Activated CD4-positive, CD25-positive, alpha-beta regulatory T cell treated with anti-CD3 and anti-CD28 coated beads, Interleukin-2, amount 50 U/mL, for 16 hours (primary cell): ENCODE measurements at places on chromosomes 3 and 15.

GRCh38 chr3:53023072-53023823, 22.6 kb downstream of the SFMBT1 start:
- no peak for DNase-seq

DNA sequence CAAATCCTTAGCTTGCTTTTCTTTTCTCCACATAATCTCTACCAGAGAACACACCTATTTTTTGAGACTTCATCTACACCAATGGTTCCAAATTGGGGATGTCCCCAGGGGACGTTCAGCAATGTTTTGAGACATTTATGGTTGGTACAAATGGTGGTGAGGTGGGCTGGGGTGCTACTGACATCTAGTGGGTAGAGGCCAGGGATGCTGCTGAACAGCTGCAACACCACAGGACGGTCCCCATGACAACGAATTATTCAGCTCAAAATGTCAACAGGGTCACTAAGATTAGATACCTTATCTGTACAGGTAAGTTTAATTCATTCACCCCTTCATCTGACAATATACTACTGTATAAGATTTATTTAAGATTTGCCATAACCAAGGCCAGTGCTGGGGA, 14.4 kb downstream of the GK5 start:
- DNase-seq, result no peak

DNA sequence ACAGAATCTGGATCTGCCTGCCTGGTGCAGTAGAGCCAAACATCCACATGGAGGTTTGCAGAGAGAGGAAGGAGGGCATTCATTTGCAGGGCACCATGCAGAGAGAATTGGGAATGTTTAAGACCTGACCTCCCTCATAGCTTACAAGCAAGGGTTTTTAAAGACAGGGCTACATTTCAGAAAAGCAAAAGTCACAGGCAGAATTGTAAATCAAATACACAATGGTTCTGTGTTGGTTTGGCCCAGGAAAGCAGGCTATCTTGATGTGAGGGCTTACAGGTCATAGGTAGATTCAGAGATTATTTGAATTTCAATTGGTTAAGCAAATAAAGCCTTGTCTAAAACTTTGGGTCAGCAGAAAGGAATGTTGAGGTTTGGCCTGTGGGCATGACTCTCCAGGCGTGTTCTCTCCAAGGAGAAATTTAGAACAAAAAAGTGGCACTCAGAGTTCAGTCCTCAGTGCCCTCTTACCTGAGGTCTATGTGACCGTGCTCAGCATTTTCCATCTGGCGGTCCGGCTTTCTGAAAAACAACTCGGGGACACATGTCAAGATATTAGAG, 91.5 kb downstream of the CD47 start:
- no peak for DNase-seq

DNA sequence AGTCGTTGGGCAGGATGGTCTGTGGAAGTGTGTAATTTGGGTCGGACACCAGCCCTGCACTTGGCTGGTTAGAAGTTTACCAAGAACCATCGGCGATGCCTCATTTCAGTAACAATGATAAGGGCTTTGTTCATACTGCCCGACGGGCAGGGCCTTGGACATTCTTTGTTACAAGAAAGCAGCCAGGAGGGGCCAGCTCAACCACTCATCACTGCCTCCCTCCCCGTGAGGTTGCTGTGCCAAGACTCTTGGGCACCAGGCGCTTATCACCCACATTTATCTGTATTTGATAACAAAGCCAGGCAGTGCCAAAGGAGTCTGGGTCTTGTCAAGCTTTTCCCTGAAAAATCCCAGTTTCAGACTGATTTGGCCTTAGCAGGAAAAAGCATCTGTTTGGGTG, 235.0 kb downstream of the ADAMTS17 start:
- no peak for DNase-seq

- no peak for DNase-seq
Measured at GRCh38 chr3:184884359-184885017, 72.5 kb downstream of the VPS8 start.

DNA sequence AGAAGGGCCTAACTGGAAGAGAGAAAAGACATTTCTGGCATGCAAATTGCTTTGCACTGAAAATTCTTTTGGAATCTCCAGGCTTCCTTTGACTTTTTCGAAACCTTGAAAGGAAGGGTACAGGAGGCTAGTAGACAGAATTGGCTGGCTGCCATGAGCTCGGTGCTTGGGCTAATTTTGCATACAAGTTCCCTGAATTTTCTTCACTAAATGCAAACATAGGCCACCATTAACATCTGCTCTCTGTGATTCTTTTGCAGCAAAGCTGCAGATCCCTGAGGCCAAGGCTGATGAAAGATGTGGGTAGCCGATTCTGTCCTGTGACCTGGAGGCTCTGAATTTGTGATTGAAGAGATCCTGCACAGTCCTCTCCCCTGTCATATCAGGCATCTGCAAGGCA, 247.8 kb upstream of the MCTP2 start:
- DNase-seq, result no peak

GRCh38 chr3:188234132-188234531, 80.2 kb downstream of the LPP start:
- no peak for DNase-seq

- no peak for DNase-seq
Measured at GRCh38 chr15:64891561-64891960, 20.1 kb upstream of the ANKDD1A start.

GRCh38 chr3:73694983-73695757, 70.4 kb upstream of the PDZRN3 start:
- DNase-seq, result no peak

DNA sequence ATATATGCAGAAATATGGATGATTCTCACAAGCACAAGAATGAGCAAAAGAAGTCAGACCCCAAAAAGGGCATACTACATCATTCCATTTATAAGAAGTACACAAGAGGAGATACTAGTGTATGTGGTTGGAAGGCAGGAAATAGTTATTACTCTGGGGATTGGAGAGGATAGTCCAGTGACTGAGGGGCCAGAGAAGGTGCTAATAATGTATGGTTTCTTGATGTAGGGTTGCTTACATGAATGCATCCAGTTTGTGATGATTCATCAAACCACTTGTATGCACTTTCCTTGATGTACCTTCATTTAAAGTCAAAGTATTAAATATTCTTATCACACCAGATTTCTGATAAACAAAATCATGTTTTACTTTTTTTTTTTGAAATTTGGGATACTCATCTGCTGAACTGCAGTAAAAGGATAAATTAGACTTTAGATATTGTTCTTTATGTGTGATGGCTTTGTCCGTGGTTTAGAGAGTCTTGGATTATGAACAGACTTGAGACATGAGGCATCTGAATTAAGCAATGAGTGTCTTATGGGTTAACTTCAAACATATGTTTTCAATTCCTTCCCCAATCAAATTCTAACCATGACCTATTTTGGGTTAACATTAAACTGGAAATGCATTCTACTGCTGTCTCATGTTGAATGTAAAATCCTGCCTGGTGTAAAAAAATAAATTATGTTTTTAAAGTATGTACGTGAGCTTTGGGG, 171.2 kb downstream of the SEMA6D start:
- no peak for DNase-seq

- DNase-seq, result no peak
Measured at GRCh38 chr3:78823859-78824258, 943.9 kb downstream of the ROBO1 start.

- DNase-seq, result no peak
Measured at GRCh38 chr15:78212008-78212407, 22.4 kb downstream of the ACSBG1 start.

DNA sequence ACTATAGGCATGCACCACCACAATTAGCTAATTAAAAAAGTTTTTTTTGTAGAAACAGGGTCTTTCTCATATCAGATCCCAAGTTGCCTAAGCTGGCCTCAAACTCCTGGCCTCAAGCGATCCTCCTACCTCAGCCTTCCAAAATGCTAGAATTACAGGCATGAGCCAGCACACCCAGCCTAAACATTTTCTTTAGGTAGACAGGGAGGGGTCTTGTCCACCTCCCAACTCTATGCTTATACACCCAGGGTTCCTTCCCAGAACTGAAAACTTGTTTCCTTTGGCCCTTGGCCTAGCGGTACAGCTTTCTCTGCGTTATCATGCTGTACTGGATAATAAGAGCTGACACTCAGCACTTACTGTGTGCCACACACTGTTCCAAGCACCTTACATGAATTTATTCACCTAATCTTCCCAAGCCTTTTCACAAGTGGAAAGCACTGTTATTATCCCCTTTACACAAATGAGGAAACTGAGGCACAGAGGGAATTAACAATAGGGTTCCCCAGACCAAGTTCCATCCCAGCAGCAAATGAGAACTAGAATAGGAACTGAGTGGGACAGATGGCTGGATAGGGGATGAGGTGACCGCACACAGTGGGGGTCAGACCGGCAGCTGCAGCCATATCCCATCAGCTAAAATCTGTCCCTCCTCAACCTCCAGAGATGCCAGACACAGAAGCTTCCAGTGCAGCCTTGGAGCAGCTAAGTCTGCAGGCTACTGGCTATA, 150.8 kb downstream of the MEGF11 start:
- no peak for DNase-seq

DNA sequence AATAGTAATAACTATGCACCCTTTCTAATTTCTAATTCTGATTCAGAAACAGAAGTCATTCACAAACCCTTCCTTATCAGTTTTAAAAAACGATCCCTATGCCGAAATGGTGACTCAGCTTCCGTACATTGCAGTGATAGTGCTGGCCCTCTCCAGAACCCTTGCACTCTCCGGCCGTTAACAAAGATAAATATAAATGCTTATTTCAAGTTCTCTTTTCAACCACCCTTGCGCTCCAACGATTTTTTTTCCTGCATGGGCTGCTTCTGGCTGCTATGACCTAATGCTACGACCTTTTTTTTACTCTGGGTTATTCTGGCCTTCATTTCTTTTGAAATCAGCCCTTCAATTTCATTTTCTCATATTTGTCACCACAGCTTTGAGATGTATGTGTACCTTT, 646.2 kb downstream of the NTRK3 start:
- no peak for DNase-seq

- DNase-seq, result no peak
Measured at GRCh38 chr3:43015991-43016865, 37.1 kb downstream of the GASK1A start.

DNA sequence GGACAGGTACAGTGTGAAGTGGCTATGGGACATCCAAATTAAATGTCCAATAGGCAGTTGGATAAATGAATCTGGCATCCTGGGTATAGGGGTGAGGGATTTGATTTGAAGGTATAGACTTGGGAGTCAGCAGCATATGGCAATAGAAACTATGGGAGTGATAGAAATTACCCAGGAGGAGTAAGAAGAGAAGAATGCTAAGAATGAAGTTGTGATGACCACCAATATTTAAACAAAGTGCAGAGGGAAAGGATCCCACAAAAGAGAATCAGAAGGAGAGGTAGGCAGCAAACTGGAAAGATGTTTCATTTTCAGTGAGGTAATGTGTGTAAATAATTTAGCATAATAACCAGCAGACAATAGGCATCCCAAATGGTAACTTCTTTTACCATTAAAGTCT, 13.8 kb upstream of the MSL2 start:
- DNase-seq, result no peak

DNA sequence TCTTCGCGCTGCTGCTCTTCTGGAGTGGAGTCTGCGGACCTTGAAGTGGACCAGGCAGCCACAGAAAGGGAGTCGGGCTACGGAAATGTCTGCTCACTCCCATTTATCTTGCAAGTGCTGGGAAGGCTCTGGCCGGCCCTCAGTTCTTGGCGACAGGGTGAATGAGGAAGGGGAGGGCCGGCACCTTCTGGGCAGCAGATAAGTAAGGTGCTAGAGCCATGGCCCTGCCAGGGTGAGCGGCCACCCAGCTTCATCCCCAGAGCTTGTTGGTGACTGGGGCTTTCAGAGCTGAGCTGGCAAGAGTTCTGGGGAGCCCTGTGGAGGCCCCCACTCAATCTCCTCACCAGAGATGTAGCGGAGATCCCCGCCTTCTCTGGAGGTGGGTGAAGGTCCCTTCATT, 103.5 kb downstream of the ASB7 start:
- DNase-seq, result no peak

GRCh38 chr3:2506776-2507175, 408.1 kb downstream of the CNTN4 start:
- no peak for DNase-seq

GRCh38 chr3:168322941-168323340, 227.2 kb upstream of the GOLIM4 start:
- no peak for DNase-seq

DNA sequence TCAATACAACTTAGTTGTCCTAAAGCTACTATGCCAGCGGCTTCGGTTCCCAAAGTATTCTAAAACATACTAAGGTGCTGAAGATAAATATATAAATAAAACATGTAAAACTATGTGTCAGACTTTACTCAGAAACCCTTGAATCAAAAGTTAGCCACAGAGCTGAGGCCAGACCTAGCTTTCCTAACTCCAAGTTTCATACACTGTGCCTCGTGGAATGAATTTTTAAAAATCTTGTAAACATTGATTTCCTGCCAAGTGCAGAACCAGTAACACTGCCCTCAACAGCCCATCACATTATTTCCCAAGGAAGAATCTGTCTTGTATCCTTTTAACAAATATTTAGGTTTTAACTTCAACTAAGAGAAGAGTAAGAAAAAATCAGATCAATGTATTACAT, 36.4 kb downstream of the TAMM41 start:
- no peak for DNase-seq

DNA sequence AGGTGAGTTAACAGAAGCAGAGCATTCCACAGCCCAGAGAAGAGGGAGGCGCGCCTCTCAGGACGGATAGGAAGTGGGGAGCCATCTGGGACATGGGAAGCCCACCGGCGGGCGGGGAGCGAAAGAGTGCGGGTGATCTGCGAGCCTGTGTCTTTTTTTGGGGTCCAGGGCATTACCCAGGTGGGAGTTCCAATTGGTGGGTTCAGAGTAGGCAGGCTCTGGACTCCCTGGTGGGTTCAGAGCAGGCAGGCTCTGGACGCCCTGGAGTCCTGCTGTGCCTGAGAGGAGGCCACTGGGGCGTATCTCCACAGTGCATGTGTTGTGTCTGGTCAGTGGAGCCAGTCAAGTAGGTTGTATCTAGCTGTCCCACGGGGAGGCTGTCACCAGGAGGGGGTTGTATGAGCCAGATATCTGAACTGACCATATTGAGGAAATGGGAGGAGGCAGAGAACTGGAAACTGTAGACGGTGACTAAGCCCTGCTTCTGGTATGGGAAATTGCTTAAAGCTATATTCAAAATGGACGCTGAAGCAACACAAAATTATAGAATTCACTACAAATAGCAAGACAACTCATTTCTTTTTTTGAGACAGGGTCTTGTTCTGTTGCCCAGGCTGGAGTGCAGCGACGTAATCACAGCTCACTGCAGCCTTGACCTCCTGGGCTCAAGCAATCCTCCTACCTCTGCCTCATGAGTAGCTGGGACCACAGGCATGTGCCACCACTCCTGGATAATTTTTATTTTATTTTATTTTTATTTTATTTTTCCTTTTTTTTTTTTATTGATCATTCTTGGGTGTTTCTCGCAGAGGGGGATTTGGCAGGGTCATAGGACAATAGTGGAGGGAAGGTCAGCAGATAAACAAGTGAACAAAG, 34.5 kb upstream of the CHST2 start:
- DNase-seq, result no peak

DNA sequence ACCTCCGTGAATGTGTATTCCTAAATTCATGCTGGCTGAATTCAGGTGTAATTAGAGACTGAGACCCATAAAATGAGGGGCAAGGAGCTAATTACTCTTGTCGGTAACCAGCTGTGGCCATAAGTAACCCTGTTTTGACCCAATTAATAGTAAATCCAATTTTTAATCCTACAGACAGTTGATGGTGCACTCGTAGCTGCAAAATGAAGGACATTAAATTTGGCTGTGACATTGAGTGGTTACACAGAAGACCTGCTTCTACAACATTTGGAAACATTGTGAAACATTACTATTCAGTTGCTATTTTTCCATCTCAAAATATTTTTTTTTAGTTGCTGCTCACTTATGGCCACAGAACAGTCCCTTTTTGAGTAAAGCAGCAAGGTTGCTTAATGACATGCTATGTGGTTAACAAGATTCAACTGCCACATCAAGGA, 33.0 kb downstream of the MBNL1 start:
- no peak for DNase-seq

- DNase-seq, result no peak
Measured at GRCh38 chr3:23302271-23302670, 99.1 kb downstream of the UBE2E2 start.
